ENCODE measurements at places on chromosomes 4 and X. TPM values are rescaled to one million over a fixed set of nuclear protein-coding genes. Genes with fewer than 3 reads are reported as not detected.

GRCh38 chr4:48680848-48681568 lies 99.1 kb downstream of the FRYL start:
- peaks cover 6% of the 10 kb centered on the region for H3K36me3 ChIP-seq
- H3K4me1 ChIP-seq, result peaks cover 43% of the 10 kb centered on the region
- no peak for DNase-seq
- H3K27ac ChIP-seq, result no peak overlapping the region

DNA sequence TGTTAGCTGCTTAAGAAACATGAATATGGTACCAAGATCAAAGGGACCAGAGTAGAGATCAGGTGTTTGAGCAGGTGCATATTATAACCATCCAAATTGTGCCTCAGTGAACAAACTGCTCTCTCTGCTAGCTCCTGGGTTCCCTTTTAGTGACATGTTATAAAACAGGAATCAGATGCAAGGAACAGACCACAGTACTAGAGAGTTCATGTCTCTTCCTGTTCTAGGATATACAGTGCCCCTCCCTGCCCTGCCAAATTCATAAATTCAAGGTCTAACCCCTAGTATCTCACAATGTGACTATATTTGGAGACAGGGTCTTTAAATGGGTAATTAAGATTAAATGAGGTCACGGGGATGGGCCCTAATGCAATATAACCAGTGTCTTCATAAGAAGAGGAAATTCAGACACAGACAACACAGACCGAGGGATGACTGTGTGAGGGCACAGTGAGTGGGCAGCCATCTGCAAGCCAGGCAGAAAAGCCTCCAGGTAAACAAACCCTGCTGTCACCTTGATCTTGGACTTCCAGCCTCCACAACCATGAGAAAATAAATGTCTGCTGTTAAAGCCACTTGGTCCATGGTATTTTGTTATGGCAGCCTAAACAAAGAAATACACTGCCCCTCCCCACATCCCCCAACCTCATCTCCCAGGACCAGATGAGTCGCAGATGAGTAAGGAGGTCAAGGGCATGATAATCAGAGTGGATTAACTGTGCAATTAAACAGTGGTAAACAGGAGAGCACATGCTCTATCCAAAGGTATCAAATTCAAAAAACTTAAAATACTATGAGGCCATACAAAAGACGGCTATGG lies 82.5 kb downstream of the RBM47 start:
- H3K36me3 ChIP-seq, result no peaks in the 10 kb centered on the region
- no peaks in the 10 kb centered on the region for H3K27me3 ChIP-seq
- peaks cover 36% of the 10 kb centered on the region for H3K4me1 ChIP-seq
- DNase-seq, result no peak
- no peak overlapping the region for H3K4me3 ChIP-seq

- H3K4me1 ChIP-seq, result no peaks in the 10 kb centered on the region
- no peak overlapping the region for H3K27ac ChIP-seq
These were observed 644.6 kb downstream of the IL1RAPL1 start for GRCh38 chrX:29231800-29232199.

GRCh38 chrX:107736781-107737531 lies 38.6 kb downstream of the TSC22D3 start:
- peaks cover 19% of the 10 kb centered on the region for H3K4me1 ChIP-seq
- H3K4me3 ChIP-seq, result no peak overlapping the region
- peaks cover 22% of the 10 kb centered on the region for H3K27me3 ChIP-seq

DNA sequence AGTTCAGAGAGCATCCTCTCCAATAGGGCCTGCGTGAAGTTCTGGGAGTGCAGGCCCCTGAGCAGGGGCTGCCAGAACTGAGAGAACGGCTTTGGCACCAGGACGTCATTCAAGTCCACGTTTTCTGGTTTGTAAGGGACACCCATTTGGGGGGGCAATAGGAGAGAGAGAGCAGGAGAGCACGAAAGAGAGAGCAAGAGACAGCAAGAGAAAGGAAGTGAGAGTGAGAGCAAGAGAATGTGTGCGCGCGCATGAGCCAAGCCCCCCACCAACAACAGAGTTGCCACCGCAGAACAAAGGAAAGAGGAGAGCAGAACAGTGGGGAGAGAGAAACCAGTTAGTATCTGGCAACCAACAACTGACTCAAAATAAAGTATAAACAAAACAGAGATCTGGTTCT lies 10.4 kb downstream of the LAS1L start:
- no peaks in the 10 kb centered on the region for H3K4me1 ChIP-seq
- DNase-seq, result no peak
- H3K4me3 ChIP-seq, result no peak overlapping the region
- peaks cover 16% of the 10 kb centered on the region for H3K36me3 ChIP-seq
- no peak overlapping the region for H3K27ac ChIP-seq
- H3K27me3 ChIP-seq, result no peaks in the 10 kb centered on the region

GRCh38 chr4:82913305-82913704 lies 12.8 kb downstream of the THAP9 start:
- DNase-seq, result no peak
- no peaks in the 10 kb centered on the region for H3K4me1 ChIP-seq
- H3K4me3 ChIP-seq, result no peak overlapping the region

DNA sequence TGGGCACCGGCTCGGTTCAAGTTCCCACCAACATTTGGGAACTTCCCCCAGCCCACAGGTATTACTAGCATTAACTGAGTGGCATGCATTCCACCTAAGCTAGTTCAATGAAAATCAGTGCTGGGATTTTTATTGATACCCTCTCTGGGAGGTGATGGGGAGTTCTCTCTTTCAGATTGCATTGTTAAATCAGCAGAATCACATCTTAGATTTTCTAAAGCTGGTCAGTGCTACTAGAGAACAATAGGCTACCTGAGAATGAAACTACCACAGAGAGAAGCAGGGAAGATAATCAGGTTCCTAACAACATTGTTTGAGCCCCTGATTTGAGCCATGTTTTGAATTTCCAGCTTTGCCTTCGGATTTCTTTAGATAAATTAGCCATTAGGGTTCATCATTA lies 16.0 kb downstream of the EPGN start:
- H3K36me3 ChIP-seq, result no peaks in the 10 kb centered on the region
- DNase-seq, result no peak
- no peak overlapping the region for H3K4me3 ChIP-seq
- H3K27me3 ChIP-seq, result peaks cover 15% of the 10 kb centered on the region

DNA sequence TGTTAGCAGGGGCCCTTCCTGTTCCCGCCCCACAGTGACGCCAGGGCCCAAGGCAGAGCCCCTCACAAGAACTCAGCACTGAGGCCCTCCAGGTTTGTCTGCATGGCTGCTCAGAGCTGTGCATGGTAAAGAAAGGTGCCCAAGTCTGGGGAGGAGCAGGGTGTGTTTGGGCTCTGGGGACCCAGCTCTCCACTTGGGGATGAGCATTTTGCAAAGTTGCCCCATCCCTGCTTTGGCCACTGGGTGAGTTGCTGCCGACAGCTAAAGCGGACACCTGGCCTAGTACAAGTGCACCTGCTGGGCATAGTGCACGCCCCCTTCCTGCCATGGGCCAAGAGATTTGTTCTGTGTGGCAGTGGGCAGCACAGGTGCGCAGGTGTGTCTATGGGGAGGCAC lies 2.0 kb upstream of the MXD4 start:
- no peak for DNase-seq
- no peaks in the 10 kb centered on the region for H3K4me1 ChIP-seq
- H3K27me3 ChIP-seq, result no peaks in the 10 kb centered on the region
- H3K4me3 ChIP-seq, result peak overlapping the region; percentile 80

DNA sequence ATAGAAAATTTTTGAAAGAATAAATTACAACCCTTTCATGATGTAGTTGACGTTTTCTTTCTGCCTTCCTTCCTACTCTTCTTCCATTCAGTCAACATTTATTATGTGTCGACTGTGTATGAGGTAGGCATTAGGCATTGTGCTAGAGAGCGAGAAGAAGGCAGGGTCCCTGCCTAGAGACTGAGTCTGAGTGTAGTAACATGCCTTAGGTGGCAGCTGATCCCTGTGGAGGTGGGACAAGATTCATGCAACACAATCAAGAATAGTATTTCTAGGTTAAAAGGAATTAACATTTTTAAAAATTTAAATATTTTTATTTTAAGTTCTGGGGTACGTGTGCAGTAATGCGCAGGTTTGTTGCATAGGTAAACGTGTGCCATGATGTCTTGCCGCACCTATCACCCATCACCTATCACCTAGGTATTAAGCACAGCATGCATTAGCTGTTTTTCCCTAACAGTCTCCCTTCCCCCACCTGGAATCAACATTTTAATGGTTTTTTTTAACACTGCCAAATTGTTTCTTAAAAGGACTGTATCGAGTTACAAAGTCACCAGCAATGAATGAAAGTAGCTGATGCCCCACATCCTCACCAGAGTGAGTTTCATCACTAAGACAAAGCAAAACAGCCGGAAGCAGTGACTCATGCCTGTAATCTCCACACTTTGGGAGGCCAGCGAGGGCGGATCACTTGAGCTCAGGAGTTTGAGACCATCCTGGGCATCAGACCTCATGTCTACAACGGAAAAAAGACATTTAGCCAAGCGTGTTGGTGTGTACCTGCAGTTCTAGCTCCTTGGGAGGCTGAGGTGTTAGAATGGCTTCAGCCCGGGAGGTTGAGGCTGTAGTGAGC lies 84.0 kb downstream of the WWC2 start:
- H3K27ac ChIP-seq, result no peak overlapping the region
- H3K36me3 ChIP-seq, result no peaks in the 10 kb centered on the region
- peak; percentile 37 for DNase-seq
- peaks cover 46% of the 10 kb centered on the region for H3K27me3 ChIP-seq
- no peak overlapping the region for H3K4me3 ChIP-seq

Gene FRG2
- total RNA-seq, result not detected

GRCh38 chrX:74292808-74293123 lies 11.2 kb upstream of the ZCCHC13 start:
- peaks cover 12% of the 10 kb centered on the region for H3K36me3 ChIP-seq
- DNase-seq, result no peak
- H3K27me3 ChIP-seq, result peaks cover 43% of the 10 kb centered on the region
- H3K4me1 ChIP-seq, result peaks cover 35% of the 10 kb centered on the region
- H3K4me3 ChIP-seq, result peak overlapping the region; percentile 92

GRCh38 chr4:104248726-104249125 lies 246.0 kb downstream of the CXXC4 start:
- no peak for DNase-seq
- H3K4me3 ChIP-seq, result no peak overlapping the region
- H3K27me3 ChIP-seq, result no peaks in the 10 kb centered on the region
- no peaks in the 10 kb centered on the region for H3K36me3 ChIP-seq

Gene TMEM156
- total RNA-seq, result 56.8 TPM

DNA sequence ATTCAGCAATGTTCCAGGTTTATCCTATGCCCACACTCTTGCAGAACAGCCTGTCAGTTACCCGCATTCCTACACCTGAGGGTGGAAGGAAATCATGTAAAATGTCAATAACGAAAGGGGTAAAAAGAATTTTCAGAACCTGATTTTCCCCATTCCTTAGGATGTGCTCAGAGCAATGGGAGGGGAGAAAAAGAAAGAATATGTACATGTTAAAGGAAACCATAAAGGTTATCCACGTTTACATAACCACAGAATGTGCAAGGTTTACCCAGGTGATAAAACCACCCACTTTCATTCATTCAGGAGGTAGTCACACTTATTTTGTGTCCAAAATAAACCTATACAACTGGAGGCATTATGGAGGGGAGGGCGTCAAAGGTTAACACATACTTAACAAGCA lies 335.5 kb downstream of the ZNF674 start:
- DNase-seq, result no peak
- H3K36me3 ChIP-seq, result no peaks in the 10 kb centered on the region
- H3K4me1 ChIP-seq, result peaks cover 30% of the 10 kb centered on the region
- H3K4me3 ChIP-seq, result no peak overlapping the region

DNA sequence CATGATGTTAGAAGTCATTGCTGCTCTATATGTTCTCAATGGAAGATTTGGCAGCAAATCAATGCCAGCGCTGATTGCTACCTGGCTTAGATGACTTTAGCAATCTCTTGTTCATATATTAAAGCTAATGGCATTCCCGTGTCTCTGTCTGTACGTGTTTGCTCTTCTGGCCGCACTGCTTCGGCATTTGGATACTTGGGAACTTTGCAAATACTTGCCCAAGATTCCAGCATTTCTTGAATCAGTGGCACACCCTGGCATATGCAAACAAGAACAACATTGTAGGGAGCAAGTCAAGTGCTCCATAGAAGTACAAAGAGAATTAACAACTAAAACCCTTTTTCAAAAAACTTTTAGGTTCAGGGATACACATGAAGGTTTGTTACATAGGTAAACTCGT lies 128.9 kb upstream of the TMEM164 start:
- H3K4me1 ChIP-seq, result no peaks in the 10 kb centered on the region
- peaks cover 24% of the 10 kb centered on the region for H3K27me3 ChIP-seq
- no peak for DNase-seq
- H3K4me3 ChIP-seq, result no peak overlapping the region

Gene HTATSF1
- total RNA-seq, result 39.2 TPM

DNA sequence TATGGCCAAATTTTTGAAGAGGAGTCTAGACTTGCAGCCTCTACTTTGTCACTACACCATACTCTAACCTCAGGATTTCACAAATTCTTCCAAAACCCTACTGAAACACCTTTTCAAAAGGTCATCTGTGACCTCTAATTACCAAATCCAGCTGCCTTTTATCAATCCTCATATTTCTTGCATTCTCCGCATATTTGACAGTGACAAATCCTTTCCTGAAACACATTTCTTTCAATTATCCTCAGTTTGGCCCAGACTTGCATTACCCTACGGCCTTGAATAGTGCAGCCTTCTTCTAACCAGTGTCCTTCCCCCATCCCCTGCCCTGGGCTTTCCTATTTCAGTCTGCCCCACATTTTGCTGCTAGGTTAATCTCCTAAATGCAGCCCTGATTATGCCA lies 25.5 kb downstream of the MID2 start:
- peaks cover 2% of the 10 kb centered on the region for H3K36me3 ChIP-seq
- no peak overlapping the region for H3K4me3 ChIP-seq
- DNase-seq, result no peak
- peaks cover 14% of the 10 kb centered on the region for H3K27me3 ChIP-seq
- no peak overlapping the region for H3K27ac ChIP-seq
- H3K4me1 ChIP-seq, result peaks cover 8% of the 10 kb centered on the region

Gene IRS4
- not detected for total RNA-seq

GRCh38 chr4:73067971-73068394 lies 1.5 kb downstream of the COX18 start:
- DNase-seq, result peak; percentile 45
- peak overlapping the region; percentile 99 for H3K27ac ChIP-seq
- peak overlapping the region; percentile 92 for H3K4me3 ChIP-seq

Gene SMARCA1
- 0.44 TPM for total RNA-seq

Gene HSPA4L
- total RNA-seq, result 2.2 TPM

DNA sequence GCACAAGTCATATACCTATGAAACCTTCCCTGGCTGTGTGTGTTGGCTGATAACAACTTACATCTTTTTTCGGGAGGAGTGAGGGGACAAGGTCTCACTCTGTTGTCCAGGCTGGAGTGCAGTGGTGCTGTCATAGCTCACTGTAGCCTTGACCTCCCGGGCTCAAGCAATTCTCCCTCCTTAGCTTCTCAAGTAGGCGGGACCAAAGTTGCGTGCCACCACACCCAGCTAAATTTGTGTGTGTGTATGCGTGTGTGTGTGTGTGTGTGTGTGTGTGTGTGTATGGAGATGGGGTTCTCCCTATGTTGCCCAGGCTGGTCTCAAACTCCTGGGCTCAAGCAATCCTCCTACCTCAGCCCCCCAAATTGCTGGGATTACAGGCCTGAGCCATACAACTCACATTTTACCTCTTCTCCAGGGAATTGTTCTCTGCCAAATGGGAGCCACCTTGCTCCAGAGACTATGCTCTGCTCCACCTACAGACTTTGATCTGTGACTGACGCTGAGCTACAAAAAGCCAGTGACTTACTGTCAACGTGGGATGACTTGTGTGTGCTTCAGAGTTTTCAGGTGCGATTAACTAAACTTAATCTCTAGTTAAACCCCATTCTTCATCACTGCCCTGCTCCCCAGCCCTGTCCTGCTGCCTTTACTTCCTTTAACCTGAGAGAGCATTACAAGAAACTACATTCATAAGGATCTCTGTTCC lies 2.0 kb upstream of the BEX4 start:
- H3K4me3 ChIP-seq, result no peak overlapping the region
- peaks cover 11% of the 10 kb centered on the region for H3K4me1 ChIP-seq
- no peaks in the 10 kb centered on the region for H3K27me3 ChIP-seq
- H3K36me3 ChIP-seq, result no peaks in the 10 kb centered on the region

Gene GAGE2A
- not detected for total RNA-seq
